ENCODE measurements at places on chromosomes 5 and 9.
A peak's percentile ranks its signal among the peaks of the same experiment; 100 is the strongest.

- no peak for DNase-seq
Observed at GRCh38 chr9:89956907-89957306, 352.1 kb downstream of the GADD45G start.

DNA sequence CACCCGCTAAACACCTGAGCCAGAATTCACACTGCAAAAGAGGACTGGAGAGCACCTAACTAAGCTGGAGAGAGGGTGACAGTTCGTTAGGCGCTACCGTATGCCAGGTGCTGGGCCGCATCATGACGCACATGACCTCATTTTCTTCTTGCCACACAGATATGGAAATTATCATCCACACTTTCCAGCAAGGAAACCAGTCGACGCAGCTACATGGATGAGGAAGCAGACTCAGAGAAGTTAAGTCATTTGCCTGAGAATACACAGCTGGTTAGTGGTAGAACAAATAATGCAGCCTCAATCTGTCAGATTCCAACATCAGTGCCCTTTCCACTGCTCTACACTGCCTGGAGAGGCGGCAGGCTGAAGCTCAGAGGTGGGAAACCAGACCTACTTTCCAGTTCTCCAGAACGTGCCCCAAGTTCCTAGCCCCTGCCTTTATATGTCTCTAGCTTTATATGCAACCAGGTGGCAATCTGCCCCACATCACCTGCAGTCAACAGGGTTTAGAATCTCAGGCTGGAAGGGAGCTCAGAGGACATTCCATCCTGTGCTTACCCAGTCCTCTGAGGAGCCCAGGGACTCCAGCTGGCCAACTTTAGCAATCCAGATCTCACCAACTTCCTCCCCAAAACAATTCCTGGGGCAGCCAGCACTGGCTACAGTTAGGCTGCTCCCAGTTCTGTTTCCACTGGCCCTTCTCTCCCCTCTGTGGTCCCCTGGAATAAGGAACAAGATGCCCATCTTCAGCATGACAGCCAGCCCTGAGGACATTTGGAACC, 8.8 kb downstream of the TNIP1 start:
- DNase-seq: no peak

DNA sequence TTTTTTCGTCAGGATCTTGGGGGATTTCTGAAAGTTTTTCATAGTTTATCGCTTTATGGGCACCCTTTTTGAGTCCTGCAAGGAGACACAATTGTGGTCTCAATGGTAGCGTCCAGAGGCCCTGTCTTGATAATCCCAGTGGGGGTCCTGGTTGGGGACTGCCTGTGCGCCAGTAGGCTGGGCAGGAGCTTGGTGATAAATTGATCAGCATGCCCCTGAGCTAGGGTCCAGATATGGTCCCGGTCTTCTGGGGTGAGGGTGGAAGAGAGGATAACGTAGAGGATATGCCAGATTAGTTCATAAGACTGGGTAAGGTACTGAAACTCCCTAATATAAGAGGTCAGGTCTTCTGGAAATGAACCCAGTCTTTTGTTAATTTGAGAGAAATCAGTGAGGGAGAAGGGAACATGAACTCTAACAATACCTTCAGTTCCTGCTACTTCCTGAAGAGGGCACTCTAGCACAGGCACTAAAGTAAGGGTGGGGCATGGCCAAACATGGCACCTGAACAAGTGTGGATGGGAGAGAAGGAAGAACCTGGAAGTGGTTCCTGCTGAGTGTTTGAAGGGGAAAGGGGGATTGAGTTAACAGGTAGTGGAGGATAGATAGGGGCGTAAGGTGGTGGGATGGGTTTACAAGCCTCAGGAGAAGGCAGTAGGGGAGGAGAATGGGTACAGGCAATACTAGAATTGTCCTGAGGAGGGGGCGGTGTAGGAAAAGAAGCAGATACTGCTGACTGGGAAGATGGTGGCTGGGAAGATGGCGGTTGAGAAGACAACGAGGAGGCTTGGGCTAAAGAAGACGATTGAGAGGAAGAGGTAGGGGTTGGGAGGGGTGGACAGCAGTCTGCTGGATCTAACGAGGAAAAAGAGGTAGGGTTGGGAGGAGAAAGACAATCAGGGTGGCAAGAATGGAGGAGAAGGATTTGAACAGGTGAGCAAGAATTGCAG, 33.8 kb upstream of the ANXA2R start:
- peak; percentile 55 for DNase-seq

DNA sequence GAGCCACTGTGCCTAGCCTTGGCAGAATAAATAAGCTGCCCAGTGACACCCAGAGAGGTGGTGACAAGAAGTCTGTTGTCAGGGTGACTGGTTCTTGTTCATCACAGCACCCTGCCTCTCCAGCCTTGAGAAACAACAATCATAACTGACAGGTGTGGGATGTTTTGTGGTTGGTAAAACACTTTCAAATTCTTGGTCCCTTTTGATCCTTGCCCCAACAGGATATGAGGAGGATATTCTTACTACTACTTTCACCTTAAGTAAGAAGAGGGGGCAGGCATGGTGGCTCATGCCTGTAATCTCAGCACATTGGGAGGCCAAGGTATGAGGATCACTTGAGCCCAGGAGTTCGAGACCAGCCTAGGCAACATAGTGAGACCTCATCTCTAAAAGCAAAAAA, 14.2 kb upstream of the FRRS1L start:
- DNase-seq: no peak

Measured in NCI-H187 treated with DMSO at 0.1 percent for 48 hours (cell line).